ENCODE measurements at places on chromosomes 6 and 20.

DNA sequence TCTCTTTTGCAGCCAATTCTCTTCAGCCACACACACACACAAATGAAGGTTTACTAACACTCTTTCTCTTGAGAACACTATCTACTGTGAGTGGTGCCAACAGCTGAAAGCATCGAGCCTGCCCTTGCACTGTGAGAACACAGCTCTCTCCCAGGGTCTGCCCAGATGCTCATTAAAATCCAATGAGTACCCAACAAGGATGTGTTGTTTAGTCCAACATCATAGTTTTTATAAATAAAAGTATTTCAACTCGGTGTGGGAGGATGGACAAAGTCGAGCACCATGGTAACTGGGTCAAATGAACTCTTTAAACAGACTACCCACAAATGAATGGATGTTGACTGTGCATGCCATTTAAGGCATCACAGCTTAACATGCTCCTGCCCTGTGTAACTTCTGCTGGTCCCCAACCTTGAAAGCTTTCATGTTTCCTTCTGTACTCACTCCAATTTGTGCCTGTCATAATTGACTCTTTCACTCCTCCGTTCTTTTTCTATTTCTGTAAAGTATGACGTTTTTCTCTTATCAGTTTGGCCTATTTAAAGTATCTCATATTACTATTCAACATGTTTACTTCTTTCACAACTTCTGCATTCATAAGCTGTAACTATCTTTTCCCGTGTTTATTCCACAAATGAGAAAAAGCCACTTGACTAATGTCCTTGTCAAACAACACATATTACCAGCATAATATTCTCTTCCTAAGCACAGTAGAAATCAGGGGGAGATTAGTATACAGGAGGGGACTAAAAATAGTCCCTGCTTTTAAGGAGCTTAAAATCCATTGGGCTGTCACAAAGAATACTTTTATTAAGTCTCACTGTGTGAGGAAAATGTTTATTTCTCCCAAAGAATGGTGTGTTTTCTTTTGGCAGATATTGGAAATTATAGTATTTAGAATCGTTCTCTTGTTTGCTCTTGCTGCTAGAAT is 215.4 kb downstream of the RFPL4B start:
- DNase-seq = no peak

DNA sequence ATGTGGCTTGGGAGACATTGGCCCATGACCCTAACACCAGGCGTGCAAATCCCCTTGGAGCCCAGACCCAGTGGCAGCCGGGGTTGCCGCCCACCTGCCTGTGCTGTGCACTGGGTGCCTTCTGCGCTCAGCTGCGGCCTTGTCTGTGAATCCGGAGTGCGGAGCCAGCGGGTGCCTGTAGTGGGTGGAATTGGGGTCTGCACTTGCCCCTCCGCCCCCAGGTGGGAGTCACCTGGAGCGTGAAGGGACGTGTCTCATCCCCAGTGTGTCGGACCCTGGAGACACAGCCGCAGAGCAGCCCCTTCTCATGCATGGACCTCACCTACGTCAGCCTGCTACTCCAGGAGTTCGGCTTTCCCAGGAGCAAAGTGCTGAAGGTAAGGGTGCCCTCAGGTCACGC is 22.9 kb upstream of the PYGB start:
- DNase-seq = no peak

DNA sequence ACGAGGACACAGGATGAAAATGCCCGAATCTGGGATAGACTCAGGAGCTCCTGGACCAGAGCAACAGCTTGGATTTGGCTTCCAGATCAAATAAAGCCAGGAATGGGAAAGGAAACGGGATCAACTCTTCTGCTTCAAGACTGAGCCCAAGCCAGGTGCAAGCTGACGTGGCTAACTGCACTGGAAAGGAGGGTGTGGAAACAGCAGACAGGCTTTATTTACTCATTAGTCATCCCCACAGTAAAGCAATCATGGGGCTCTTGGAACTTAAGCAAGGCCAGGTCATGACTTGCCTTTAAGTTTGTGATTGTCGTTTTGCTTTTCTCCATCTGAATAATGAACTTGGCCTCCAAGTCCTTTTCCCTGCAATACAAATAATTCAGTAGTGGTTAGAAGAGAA is 45.2 kb downstream of the KIF16B start:
- DNase-seq = no peak

DNA sequence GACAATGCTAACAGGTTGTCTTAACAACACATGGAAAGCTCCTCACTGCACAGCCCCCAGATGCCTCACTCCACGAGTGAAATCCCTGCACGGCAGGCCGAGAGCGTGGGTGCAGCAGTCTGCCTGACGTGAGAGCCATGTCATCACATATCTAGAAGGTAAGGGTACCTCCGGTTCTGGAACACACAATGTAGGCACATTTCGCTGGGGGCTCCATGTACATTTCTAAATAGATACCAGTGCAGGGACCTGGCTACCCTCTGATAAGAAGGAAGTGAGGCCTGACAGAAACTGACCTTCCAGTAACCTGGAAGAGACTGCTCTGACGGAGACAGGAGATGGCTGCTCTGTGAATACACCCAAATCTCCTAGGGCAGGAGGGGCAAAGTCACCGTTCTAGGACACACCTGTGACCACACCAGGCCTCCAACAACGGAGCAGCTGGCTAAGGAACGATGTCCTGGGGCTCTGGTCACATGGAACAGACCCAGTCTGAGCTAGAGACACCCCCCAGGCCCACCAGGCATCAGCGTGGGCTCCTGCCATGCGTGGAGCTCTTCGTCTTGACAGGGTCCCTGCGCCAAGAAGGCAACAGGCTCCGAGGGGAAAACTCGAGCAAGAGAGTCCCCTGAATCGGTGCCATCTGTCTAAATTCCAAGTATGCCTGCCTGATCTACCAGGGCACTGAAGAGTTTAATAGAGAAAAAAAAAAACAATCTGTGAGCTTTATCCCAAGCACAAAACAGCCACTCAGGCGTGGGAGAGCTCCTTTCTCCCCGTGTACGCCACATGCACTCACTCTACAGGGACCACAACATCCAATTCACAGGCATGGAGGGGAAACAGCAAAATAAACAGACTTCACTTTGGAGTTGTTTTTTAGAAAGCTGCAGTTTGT is 27.5 kb downstream of the RNASET2 start:
- no peak for DNase-seq

DNA sequence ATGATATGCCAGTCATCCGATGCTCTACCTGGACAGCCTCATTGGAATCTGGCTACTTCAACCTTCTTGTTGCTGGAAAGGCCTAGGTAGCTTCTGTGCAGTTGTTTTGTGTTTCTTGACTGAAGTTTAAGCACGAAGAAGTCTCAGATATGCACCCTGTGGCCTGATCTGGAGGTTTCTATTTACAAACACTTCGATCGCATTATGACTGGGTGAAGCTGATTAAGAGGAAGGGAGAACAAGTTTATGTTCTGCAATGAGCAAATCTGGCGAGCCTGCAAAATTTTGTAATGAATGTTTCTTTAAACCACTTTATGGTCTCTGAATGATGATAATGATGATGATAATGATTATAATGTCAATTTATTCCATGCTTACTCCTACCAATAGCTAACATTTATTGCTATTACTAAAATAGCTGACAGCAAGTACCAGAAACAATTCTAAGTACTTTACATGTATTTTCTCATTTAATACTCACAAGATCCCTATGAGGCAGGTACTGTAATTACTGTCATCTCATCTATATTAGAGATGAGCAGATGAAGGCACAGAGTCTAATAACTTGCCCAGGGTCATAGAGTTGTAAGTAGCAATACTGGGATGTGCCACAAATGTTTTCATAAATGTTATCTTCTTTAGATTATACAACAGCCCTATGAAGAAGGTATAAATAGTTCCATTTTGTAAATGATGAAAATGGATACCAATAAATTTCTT is 126.1 kb upstream of the UST start:
- DNase-seq = no peak

DNA sequence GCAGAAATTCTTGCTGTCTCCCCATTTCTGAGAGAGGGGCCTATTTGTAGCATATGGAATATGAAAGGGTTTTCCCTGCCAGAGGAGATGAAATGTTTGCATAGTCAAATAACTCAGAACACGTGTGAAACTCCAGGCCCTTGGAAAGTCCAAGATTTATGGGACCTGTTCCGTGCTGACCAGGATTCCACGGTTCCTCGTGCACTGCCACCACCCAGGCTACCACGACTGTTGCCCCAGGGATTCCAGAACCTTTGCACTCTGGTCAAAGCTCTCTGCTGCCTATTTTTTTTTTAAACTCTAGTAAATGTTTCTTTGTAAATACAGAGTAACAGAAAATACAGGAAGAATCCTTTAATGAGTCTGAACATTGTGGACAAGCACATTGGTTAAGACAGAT is 35.0 kb downstream of the MYLK4 start:
- DNase-seq = no peak
